ENCODE measurements at places on chromosomes 7 and 10. TPM values are rescaled to one million over a fixed set of nuclear protein-coding genes. Genes with fewer than 3 reads are reported as not detected.

DNA sequence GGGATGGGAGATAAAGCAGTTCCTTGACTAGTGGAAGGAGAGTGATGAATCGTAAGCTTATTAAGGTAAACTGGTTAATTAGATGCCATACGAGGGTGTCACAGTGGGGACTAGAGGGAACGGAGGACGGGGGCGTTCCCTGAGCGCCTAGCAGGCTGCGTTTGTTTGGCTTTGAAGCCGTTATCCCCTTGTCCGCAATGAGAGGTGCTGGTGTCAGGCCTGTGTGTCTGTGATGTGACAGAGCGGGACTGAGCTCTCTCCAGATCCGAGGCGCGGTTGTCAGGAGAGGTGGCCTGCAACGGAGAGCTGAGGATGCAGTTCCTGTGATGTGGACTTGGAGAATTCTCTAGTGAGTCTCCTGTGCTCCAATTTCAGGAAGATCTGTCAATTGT lies 60.0 kb upstream of the PRPS1L1 start:
- no peak for DNase-seq

GRCh38 chr10:24965051-24965450 lies 12.6 kb upstream of the PRTFDC1 start:
- no peak for DNase-seq

- DNase-seq, result no peak
Observed at GRCh38 chr7:24825381-24825794, 68.1 kb upstream of the GSDME start.

- DNase-seq, result no peak
Observed at GRCh38 chr7:45578467-45578866, 4.3 kb downstream of the ADCY1 start.

- DNase-seq, result no peak
Observed at GRCh38 chr7:27607210-27607606, 55.5 kb downstream of the HIBADH start.

The PTPN20 gene
- 2.9 TPM for total RNA-seq

DNA sequence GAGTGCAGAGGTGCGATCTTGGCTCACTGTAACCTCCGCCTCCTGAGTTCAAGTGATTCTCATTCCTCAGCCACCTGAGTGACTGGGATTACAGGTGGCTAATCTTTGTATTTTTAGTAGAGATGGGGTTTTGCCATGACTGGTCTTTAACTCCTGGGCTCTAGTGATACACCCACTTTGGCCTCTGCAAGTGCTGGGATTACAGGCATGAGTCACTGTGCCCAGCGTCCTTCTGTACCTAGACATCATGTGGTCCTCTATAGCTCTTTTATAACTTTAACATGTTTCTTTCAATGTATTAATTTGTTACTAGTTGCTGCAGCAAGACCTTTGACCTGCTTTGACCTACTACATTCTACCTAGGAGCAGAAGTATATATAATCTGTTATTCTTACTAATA lies 38.7 kb upstream of the BICC1 start:
- DNase-seq, result no peak

DNA sequence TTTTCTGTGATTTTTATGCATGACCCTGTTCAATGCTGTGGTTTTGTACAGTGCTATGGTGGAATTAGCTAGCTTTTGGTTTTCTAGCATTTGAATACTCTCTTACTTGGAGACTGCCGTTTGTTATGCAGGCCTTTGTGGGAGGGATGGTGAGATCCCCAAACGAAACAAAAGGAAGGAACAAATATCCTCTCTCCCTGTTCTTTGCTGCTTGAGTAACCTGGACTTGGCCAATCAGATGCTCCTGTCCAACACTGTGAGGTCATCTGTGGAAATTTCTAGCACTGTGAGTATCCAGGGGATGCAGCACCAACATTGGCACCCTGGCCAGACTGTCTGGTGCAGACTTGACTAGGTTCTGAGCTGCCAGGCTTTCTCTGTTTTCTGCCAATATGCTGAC lies 314.4 kb downstream of the ANKRD30A start:
- no peak for DNase-seq

The CRYGN gene
- not detected for total RNA-seq

The PNLIPRP2 gene
- total RNA-seq, result 13.0 TPM

- DNase-seq, result no peak
Observed at GRCh38 chr10:13823096-13823708, 236.4 kb downstream of the PRPF18 start.

DNA sequence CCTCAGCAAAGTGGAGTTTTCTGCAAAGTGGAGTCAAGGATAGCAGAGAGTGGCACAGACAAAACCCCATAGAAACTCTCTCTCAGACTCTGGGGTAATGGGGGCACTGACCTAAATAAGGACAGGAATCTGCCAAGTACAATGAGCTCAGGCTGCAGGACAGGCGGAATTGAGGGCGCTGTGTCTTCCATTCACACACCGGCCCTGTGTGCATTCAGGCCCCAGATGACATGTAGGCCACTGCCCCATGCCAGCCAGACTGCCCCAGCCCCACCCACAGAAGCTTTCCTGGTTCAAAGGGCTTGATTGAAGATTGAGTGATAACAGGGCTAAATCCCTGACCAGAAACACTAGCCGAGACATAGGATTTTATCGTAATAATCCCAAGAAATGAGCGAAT lies 52.7 kb downstream of the EEPD1 start:
- no peak for DNase-seq

The CDHR1 gene
- 22.6 TPM for total RNA-seq

GRCh38 chr7:26856176-26856985 lies 8.0 kb downstream of the SKAP2 start:
- no peak for DNase-seq

DNA sequence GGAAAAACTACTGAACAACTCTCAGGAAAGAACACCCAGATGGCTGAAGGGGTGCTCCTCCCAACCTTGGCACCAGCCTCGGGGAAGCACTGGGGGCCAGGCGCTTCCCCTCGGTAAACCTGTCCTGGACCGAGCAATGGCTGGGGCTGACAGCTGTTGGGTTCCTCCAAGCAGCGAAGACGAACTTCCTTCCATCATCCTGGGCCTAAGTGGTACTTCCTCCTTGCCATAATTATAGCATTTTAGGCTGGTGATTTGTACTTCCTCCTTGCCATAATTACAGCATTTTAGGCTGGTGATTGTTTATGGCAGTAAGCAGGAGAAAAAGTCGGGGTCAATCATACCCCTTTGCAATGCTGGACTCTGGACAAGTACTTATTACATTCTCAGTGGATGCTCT lies 69.3 kb downstream of the MYOF start:
- no peak for DNase-seq

The KCNH2 gene
- total RNA-seq, result 2.4 TPM

- no peak for DNase-seq
Observed at GRCh38 chr7:52708846-52709245, 326.6 kb upstream of the POM121L12 start.

The SDK1 gene
- total RNA-seq, result 80.9 TPM

DNA sequence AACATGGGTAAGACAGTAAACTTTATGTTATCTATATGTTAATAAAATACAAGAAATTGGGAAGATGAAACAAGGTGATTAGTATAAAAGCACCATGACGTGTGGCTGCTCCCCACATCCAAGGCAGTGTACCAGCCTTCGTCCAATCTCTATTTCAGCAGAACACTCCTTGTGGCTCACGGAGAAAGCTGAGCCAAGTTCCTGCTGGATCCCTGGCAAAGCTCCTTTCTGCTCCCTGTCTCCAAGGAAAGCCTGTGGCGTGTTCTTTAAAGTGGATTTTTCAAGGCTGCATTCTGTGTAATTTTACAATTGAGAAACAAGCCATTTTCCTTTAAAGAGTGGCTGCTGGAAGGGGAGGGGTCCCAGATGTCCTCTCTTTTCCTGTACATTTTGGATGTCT lies 467.3 kb downstream of the PTPRN2 start:
- no peak for DNase-seq

GRCh38 chr10:131354380-131354779 lies 42.9 kb upstream of the TCERG1L start:
- no peak for DNase-seq

GRCh38 chr10:10788761-10789160 lies 228.9 kb upstream of the CELF2 start:
- DNase-seq, result no peak

DNA sequence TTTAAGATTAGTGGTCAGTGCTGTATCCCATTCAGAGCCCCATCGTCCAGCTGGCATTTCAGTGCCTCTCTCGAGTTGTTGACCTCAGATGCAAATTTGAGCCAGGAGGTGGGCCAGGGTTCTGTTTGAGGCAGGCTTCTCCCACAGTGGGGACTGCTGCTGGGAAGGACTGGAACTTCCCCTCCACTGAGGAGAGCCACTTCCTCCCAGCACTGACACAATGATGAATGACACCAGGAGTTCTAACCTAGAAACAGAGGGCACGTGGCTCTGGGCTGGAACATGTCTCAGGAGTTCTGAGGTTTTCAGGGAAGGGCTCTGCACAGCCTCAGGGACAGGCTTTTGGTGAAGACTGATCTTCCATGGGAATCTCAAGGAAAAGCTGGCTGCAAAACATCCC lies 18.3 kb upstream of the BTBD16 start:
- no peak for DNase-seq

- no peak for DNase-seq
Observed at GRCh38 chr10:102407425-102408130, 11.0 kb downstream of the PSD start.

The FZD8 gene
- total RNA-seq, result 0.83 TPM

The HOXA11 gene
- not detected for total RNA-seq

GRCh38 chr10:48473704-48474103 lies 131.2 kb downstream of the ARHGAP22 start:
- no peak for DNase-seq

DNA sequence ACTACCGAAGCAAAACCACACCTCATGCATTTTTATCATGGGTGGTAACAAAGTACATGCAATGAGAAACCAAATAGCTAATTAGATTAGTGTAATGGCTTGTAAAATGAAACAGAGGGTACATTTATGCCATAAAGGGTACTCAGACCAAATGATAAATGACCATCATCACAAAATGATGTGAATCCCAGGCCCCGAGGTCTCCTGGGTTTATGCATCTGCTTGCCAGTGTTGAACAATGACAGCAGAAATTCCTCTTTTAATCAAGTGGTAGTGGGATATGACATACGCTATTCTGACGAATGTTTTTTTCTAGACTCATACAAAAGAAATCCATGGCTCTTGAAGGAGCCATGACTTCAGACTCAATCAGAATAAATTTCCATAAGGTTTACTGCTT lies 249.5 kb upstream of the SLC26A5 start:
- no peak for DNase-seq

The NODAL gene
- not detected for total RNA-seq

- no peak for DNase-seq
Observed at GRCh38 chr7:67619175-67619574, 622.5 kb downstream of the TYW1 start.

The FOXP2 gene
- 10.5 TPM for total RNA-seq

All from Peyer's patch (tissue), 4 donors.